ENCODE measurements at places on chromosomes 4 and X. TPM values are rescaled to one million over a fixed set of nuclear protein-coding genes. Genes with fewer than 3 reads are reported as not detected.

DNA sequence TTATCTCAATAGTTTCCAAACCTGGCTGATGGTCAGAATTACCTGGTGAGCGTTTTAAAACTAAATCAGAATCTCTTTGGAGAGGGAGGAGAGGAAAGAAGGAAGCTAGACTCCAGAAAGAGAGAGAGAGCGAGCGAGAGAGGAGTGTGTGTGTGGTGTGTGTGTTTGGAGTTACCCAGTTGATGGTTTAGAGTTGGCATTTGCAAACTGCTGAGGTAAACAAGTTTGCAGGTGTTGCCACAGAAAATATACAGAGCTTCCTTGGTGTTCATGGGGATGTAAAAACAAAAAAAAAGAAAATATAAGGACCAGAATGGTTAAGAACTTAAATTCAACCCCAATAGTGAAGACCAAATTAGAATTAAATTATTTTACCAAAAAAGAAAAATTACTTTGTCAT lies 26.4 kb upstream of the LAP3 start:
- no peaks in the 10 kb centered on the region for H3K27me3 ChIP-seq
- no peaks in the 10 kb centered on the region for H3K36me3 ChIP-seq
- H3K4me3 ChIP-seq = no peak overlapping the region
- H3K4me1 ChIP-seq = no peaks in the 10 kb centered on the region
- DNase-seq = no peak
- no peak overlapping the region for H3K27ac ChIP-seq

DNA sequence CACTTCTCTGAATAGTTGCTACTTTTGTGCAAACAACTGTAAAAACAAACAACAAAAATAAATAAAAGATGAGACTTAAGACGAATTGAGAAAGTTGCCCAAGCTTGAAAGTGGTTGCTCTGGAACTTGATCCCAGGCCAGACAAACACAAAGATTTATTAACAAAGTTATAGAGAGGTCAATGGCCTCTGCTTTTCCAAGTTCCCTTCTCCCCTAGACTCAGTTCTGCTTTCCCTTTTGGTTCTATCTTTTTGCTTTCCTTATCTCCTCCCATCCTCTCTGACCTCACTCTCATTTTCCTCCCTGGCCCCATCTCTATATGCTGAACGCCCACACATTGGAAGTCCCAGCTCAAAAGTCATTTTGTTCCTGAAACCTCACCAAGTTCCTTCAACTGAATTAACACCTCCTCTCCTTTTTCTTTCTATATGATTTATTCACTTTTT lies 82.7 kb downstream of the MXRA5 start:
- H3K4me3 ChIP-seq = no peak overlapping the region
- H3K27me3 ChIP-seq = no peaks in the 10 kb centered on the region

DNA sequence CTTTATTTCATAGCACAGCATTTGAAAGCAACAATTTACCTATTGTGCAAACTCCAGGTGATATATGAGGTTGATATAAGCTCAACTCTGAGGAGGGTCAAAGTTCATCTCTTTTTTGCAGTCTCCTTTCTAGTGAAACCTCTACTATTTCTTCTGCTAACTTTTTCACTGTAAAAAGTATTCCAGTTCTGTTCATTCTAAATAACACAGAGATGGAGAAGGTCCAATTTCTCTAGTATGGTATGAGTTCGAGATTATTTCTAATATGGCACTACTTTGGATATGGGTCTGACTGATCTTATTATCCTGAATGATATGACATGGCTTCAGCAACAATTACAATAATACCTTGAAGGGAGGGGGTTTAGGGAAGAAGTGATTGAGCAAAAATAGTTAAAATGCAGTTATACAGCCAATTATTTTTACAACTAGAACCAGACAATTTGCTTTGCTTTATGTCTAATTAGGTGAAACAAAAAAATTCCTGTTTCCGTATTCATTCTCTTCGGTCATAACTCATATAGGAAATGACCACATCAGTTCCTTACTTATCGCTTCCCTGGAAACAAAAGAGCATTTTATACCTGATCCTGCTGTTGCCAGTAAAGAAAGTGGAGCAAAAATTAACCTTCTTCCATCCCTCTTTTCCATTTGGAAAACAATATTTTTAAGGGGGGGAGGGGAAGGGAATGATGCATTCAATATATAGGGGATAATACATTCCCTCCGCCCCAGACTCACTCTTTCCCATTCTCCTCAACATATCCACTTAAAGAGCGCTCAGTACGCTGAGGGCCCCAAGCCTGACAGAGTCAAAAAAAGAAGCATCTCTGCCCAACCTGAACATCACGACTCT lies 1.0 kb downstream of the TBC1D9 start:
- DNase-seq = no peak
- no peaks in the 10 kb centered on the region for H3K4me1 ChIP-seq
- H3K36me3 ChIP-seq = no peaks in the 10 kb centered on the region
- peak overlapping the region; percentile 100 for H3K27ac ChIP-seq
- H3K27me3 ChIP-seq = no peaks in the 10 kb centered on the region
- H3K4me3 ChIP-seq = peak overlapping the region; percentile 89

GRCh38 chr4:75584067-75584466 lies 28.2 kb downstream of the ODAPH start:
- H3K36me3 ChIP-seq = peaks cover 3% of the 10 kb centered on the region
- no peak for DNase-seq
- no peaks in the 10 kb centered on the region for H3K27me3 ChIP-seq
- no peaks in the 10 kb centered on the region for H3K4me1 ChIP-seq

GRCh38 chr4:154604696-154605200 lies 7.7 kb downstream of the FGG start:
- no peaks in the 10 kb centered on the region for H3K27me3 ChIP-seq
- no peaks in the 10 kb centered on the region for H3K4me1 ChIP-seq
- H3K36me3 ChIP-seq = no peaks in the 10 kb centered on the region
- no peak for DNase-seq
- H3K27ac ChIP-seq = no peak overlapping the region
- H3K4me3 ChIP-seq = no peak overlapping the region

DNA sequence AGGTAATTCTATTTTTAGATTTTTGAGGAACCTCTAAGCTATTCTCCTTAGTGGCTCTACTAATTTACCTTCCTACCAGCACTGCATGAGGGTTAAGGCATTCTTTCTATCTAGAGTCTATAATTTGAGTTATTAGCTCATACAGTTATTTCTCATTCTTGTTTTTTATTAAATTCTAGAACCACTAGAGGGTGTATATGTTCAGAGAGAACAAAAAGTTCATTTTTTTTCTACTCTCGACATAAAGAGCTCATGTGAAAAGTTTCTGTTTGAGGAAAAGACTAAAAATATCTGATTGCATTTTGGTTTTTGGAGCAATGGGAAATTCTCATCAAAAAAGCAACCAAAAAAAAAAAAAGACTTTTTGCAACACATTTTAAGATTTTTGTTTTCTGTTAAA lies 57.0 kb upstream of the LRAT start:
- H3K27ac ChIP-seq = no peak overlapping the region
- no peak for DNase-seq
- H3K4me3 ChIP-seq = no peak overlapping the region
- no peaks in the 10 kb centered on the region for H3K36me3 ChIP-seq

Gene SPACA5
- total RNA-seq = not detected

- H3K4me3 ChIP-seq = no peak overlapping the region
- H3K27me3 ChIP-seq = peaks cover 11% of the 10 kb centered on the region
- DNase-seq = no peak
- H3K36me3 ChIP-seq = no peaks in the 10 kb centered on the region
- no peaks in the 10 kb centered on the region for H3K4me1 ChIP-seq
- H3K27ac ChIP-seq = no peak overlapping the region
These were observed 51.1 kb downstream of the SH3KBP1 start for GRCh38 chrX:19836337-19836736.

- no peaks in the 10 kb centered on the region for H3K4me1 ChIP-seq
- no peaks in the 10 kb centered on the region for H3K36me3 ChIP-seq
These were observed 778 bp downstream of the C1QTNF7 start for GRCh38 chr4:15428611-15429010.

DNA sequence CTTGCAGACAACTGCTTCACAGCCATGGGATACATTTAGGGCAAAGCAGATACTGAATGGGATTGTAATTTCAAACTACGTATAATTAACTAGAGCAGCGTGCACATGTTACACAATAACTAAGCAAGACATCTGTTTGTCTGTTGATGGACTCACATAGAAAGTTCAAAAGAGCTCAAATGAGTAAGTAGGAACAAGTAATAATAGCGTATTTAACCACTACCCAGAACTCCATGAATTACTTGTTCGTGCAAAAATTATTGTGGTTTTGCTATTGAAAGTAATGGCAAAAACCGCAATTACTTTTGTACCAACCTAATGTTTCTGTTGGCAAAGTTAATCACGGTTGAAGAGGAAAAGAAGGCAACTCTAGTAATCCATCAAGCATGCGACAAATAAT lies 825.4 kb downstream of the PCDH18 start:
- no peaks in the 10 kb centered on the region for H3K4me1 ChIP-seq
- H3K36me3 ChIP-seq = no peaks in the 10 kb centered on the region
- H3K27ac ChIP-seq = no peak overlapping the region
- no peaks in the 10 kb centered on the region for H3K27me3 ChIP-seq

Gene MAGEA2
- not detected for total RNA-seq

GRCh38 chr4:85823295-85823694 lies 348.3 kb downstream of the ARHGAP24 start:
- H3K4me1 ChIP-seq = no peaks in the 10 kb centered on the region
- no peak overlapping the region for H3K4me3 ChIP-seq
- H3K27ac ChIP-seq = no peak overlapping the region
- H3K27me3 ChIP-seq = no peaks in the 10 kb centered on the region
- no peaks in the 10 kb centered on the region for H3K36me3 ChIP-seq
- no peak for DNase-seq

DNA sequence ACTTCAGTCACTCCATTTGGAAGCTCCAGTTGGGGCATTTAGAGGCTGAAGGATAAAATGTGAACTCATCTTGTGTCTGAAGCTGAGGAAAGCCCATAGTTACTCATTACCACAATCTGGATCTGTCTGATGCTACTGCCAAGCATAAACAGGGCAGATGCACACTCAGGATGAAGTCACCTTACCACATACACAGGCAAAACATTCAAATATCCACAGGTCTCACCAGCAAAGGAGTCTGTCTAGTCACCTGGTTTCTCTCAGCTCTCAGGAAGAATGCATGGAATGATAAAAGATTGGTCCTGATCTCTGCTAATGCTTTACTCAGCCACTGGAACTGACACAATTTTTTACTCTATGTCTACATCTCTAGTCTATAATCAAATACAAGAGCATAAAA lies 13.0 kb upstream of the ODAPH start:
- H3K27me3 ChIP-seq = no peaks in the 10 kb centered on the region
- no peaks in the 10 kb centered on the region for H3K4me1 ChIP-seq
- no peak for DNase-seq
- no peaks in the 10 kb centered on the region for H3K36me3 ChIP-seq
- H3K27ac ChIP-seq = no peak overlapping the region

- H3K27me3 ChIP-seq = no peaks in the 10 kb centered on the region
- no peak overlapping the region for H3K27ac ChIP-seq
- no peak overlapping the region for H3K4me3 ChIP-seq
- H3K36me3 ChIP-seq = no peaks in the 10 kb centered on the region
These were observed 132.1 kb downstream of the SPRY1 start for GRCh38 chr4:123528501-123529277.

GRCh38 chr4:163816494-163816893 lies 322.0 kb downstream of the TMA16 start:
- H3K27me3 ChIP-seq = no peaks in the 10 kb centered on the region
- H3K27ac ChIP-seq = no peak overlapping the region
- DNase-seq = no peak
- no peaks in the 10 kb centered on the region for H3K4me1 ChIP-seq
- no peaks in the 10 kb centered on the region for H3K36me3 ChIP-seq
- H3K4me3 ChIP-seq = no peak overlapping the region

GRCh38 chr4:105386012-105386411 lies 87.8 kb downstream of the PPA2 start:
- H3K4me1 ChIP-seq = no peaks in the 10 kb centered on the region
- DNase-seq = no peak
- H3K27ac ChIP-seq = no peak overlapping the region
- H3K27me3 ChIP-seq = no peaks in the 10 kb centered on the region

Gene CT55
- total RNA-seq = not detected

GRCh38 chr4:123564758-123565346 lies 168.3 kb downstream of the SPRY1 start:
- no peaks in the 10 kb centered on the region for H3K4me1 ChIP-seq
- H3K36me3 ChIP-seq = no peaks in the 10 kb centered on the region
- H3K27me3 ChIP-seq = no peaks in the 10 kb centered on the region
- no peak overlapping the region for H3K4me3 ChIP-seq
- DNase-seq = no peak

DNA sequence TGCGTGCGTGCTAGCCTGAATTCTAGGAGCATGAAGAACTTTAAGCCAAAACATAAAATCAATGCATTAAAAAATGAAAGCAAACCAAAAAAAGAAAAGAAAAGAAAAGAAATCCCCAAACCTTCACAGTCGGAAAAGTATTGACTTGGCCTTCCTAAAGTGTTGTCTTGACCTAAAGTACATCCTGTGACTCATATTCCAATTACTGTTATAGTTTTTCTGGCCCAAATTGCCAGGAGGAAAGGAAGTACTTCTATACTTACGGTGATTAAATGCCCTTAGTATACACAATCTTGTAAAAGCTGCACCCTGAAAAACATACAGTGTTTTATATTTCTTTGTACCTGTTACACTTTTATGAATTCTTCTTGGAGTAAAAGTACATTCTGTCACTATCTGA lies 512.8 kb downstream of the ANKRD50 start:
- H3K4me3 ChIP-seq = no peak overlapping the region

DNA sequence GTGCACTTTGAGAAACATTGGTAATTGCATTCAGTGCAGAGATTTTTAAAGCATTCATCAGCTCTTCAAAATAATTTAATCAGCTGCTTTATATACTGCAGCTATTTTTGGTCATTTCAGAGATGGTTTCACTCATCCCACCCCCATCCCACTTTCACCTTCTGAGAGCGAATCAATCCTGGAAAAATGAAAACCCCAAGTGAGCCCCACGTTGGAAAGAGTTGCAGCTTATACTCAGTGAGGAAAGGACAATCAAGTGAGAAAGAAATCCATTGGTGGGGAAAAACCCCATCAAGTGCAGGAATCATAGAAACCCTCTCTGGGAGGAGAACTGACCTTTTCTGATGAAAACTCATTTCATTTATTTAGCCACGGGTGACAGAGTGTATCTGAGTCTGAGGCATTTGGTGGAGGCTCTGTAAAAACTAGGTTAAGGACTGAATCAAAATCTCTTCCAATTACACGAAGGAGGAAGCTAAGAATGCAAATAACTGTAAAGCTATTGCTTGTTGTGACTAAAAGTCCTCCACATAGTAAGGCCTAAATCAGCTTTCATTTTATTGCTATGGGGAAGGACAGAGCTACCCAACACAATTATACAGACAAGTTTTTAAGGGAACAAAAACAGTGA lies 240.4 kb upstream of the PGRMC2 start:
- no peaks in the 10 kb centered on the region for H3K4me1 ChIP-seq
- no peak for DNase-seq
- H3K27me3 ChIP-seq = no peaks in the 10 kb centered on the region
- no peak overlapping the region for H3K4me3 ChIP-seq
- H3K27ac ChIP-seq = peak overlapping the region; percentile 5

GRCh38 chrX:40058719-40059118 lies 39.0 kb downstream of the BCOR start:
- no peaks in the 10 kb centered on the region for H3K4me1 ChIP-seq
- no peaks in the 10 kb centered on the region for H3K27me3 ChIP-seq
- DNase-seq = no peak

Gene CSAG3
- not detected for total RNA-seq
